ENCODE measurements at places on chromosomes 12 and 14.

DNA sequence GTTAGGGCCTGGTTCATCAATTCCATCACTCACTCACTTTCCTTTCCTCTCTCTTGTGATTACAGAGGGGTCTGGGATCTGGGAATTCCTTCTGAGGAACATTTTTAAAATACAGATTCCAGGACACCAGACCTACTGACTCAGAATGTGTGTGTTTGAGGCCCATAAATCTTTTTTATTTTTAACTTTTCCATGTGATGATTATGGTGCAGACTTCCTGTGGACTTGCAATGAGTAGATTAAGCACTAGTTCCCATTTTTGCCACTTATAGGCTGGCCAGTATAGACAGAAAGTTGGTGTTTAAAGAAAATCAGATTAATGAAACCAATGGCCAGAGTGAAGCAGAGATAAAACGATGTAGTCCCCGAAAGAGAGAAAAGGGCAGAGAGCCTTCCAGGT lies 28.1 kb downstream of the SLC41A2 start:
- no peak for DNase-seq

DNA sequence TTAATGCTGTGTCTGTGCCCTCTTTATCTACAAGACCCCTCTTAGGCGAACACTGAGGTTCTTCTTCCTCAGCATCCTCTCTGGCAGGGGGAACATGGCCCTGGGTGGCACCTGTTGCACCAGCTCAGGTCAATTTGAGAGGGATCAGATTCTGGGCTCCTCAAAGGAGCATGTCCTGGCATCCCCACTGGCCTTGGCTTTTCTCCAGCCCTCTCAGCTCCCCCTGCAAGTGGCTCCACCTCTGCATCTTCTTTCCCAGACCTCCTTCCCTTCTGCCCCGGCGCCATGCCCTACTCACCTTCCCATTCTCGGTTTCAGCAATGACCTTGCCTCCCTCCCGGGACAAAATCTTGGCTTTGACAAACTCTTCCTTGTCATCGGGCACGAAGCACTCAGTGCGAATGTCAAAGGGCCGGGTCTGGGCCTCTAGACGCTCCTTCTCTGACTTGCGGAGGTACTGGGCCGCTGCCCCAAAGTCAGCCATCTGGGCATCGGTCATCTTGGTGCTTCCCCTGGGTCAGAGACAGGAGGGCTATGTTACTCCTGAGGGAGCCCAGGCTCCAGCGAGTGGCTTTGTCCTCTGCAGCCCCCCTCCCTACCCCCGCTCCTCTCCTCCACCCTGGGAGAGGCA lies 1.2 kb downstream of the MYH6 start:
- DNase-seq = no peak

DNA sequence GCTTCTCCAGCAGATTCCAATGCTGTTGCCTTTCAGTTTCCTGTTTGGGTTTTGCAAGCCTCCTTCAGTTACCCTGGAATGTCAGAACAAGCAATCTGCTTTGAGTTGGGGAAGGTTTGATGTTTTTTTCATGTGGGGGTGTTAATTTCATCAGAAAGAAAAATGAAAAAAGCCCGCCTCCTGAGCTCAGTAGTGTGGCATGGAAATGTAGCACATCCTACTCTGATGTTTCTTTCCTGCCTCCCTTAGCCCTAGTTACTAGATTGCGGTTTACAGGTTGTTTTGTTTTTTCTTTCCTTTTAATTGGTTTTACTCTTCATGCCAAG lies 22.6 kb downstream of the IFNG-AS1 start:
- no peak for DNase-seq

GRCh38 chr12:9343731-9344130 lies 135.5 kb upstream of the PZP start:
- no peak for DNase-seq

- DNase-seq = no peak
Measured at GRCh38 chr14:31961896-31962295, 115.2 kb upstream of the ARHGAP5 start.

DNA sequence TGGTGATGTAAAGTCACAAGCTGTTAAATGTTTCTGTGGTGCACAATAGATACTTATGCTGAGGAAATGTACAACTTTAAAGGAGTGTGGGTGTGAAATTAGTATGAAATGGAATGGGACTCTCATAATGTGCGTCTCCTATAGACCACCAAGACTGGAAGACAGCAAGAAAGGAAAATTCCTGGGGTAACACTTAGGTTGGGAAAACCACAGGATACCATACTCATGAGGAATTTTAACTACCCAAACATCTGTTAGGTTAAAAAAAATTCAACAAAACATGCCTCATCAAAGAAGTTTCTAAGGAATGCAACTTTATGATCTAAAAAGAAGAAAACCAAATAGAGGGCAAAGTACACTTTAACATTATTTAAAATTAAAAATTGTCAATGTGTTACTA lies 113.7 kb upstream of the MYF6 start:
- no peak for DNase-seq
